ENCODE measurements at places on chromosomes 4 and X.

DNA sequence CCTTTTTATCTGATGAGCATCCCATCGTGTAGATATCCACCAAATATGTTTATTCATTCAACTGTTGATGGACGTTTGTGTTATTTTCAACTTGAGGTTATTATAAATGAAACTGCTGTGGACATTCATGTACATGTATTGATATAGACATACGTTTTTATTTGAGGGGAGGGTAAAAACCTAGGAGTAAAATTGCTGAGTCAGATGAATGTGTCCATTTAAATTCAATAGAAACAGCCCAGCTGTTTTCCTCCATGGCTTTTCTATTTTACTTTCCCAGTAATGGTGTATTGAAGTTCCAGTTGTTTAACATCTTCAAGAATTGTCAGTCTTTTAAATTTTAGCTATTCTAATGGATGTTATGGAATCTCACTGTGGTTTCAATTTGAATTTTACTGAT is 348.7 kb upstream of the GALNTL6 start:
- no peak for DNase-seq

DNA sequence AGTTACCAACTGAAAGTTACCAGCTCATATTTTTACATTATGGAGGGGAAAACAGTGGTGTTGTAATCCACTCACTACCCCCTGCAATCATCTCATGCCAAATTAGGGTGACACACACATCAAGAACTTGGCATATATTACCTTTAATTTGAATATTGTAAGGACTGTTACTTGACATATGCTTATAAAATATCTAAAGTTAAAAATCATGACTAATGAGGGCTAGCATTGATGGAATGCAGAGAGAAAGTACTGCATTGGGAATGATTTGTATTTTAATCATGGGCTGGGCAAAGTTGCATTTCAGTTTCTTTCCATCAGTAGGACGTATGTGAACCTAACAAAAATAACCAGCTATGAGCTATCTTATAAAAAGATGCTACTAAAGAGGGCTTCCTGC is 517.5 kb upstream of the GRIA3 start:
- no peak for DNase-seq

DNA sequence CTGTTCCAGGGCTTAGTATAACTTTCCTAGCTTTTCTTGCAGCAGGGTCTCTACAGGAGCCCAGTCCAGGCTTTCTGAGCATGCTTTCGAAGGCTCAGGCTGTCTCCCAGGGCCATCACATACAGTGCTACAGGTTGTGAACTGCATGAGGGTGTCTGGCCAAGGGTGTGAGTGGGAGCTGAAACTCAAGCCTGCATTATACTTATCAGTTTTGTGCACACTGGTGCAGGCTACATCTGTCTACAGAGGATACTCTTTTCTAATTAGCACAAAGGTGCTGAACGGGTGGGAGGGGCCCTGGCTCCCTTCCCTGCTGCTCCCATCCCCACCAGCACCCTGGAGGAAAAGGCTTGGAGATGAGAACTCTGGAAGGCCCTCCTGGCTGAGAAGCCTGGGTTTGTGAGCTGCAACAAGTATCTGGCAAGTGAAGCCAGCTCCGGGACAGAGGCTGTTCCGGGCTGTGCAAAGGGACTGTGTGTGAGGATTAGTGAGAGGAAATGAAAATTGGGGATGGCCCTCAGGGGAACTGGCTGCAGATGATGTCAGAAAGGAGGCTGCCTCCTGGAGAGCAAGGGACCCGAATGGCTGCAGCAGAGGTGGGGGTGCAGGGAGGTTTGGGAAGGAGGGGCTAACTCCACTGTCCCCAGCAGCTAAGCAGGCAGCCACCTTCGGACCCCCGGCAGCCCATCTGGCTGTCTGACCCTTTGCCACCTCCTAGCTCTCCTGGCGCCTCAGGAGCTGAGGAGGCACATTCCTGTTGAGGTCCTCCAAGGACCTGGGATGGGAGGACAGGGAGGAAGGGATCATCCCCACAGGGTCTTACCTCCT is 68.5 kb downstream of the EFNB1 start:
- DNase-seq, result no peak

- peak; percentile 93 for DNase-seq
Measured at GRCh38 chr4:40576651-40577480, 52.8 kb downstream of the RBM47 start.

- no peak for DNase-seq
Measured at GRCh38 chr4:26692014-26692726, 108.3 kb downstream of the TBC1D19 start.

DNA sequence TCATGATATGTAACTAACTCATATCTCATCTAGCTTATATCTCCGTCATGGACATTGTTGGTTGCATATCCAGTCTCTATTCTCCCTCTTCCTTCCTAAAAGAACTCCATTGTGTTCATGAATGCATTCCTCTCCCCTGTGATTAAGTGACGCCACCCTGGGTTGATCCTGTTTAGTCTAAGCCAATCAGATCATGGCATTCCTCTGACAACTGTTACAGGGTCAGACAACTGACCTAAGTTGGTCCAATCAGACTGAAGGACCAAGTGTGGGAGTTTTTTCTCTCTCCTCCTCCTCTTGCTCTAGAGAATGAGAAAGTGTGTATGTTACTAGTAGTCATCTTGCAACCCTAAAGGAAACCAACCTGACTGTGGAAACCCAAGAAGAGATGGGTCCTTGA is 3.6 kb downstream of the APOO start:
- DNase-seq, result no peak

DNA sequence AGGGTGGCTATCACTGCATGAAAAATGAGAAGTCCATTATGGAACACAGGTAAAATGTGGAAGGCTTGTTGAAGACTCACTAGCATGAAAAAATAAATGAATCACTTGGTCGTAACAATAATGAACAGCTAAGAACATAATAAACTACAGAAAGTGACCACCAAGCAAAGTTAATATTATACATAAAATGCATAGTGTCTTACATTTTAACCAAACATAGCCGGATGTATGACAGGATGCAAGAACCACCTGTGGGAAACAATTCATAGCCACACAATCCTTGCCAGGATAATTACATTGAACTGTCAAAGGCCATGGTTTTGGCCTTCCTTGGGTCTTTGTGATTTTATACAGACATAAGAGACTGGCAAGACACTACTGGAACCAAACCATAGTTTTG is 81.9 kb upstream of the ATXN3L start:
- peak; percentile 20 for DNase-seq

DNA sequence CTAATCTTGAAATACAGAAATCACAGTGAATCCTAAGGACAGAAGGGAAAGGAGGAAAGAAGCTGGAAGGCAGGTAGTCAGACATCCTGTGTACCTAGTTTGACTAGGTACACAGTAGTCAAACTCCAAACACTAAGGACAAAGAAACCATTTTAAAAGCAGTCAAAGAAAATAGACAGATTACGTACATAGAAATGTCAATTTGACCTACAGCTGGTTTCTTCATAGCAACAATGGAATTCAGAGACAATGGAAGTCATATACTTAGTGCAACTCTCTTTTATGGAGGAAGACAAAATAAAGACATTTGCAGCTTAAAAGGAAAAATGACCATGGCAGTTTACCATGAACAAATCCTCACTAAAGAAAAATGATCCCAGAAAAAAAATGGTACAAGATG is 79.0 kb downstream of the NEUROG2 start:
- DNase-seq, result no peak

DNA sequence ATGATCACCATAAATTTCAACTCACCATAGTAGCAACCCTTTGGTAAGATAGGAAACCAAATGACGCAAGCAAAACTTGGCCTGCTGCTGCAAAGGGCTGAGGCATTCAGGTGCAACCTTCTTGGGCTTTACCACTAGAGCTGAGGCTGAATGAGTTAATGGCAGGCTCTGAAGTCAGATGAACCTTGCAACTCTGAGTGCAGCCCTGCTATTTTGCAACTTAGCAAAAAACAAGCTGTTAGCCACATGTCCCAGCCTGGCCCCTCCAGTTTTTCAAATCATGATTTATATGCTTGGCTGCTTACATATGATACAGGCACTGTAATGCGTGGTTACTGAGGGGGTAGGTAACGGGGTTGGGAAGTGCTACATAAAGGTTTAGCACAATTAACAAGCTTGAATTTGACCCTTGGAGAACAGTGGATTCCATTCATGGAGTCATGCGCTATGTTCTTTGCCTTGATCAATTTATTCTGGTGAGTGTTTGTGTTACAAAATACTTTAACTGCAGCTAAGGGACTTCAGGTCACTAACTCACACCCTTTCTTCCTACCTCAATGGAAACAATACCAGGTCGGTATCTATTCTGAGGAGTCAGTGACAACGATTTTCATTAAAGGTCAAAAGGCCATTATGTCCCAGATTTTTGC is 80.5 kb upstream of the PPARGC1A start:
- DNase-seq, result no peak

DNA sequence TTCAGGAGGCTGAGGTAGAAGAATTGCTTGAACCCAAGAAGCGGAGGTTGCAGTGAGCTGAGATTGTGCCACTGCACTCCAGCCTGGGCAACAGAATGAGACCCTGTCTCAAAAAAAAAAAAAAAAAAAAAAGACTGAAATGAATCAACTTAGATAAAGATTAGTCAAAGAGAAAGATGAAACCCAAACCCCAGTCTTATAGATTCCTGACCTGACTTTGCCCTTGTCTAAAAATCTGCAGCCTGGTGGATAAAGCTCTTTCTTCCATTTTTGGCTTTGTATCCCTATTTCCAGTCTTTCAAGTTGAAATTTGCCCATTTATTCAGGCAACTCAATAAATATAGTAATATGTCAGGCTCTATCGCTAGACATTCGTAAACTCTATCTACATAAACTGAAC is 39.3 kb upstream of the SPINK2 start:
- no peak for DNase-seq

DNA sequence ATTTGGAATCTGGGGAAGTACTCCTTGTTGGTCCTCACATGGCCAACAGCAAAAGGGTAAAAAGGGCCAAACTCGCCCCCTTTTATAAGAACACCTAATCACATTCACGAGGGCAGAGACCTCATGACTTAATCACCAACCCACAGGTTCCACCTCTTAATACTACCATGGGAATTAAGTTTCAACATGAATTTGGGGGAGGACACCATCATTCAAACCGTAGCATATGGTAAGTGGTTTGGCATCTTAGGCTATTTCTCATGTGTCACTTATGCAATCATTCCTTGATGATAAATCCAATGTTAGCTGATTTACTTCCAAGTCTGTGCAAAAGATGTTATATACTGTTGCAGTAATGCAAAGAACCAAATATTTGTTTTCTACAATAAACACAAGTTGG is 302.9 kb upstream of the FAM241A start:
- no peak for DNase-seq
